ENCODE measurements at places on chromosomes 7 and 10.

DNA sequence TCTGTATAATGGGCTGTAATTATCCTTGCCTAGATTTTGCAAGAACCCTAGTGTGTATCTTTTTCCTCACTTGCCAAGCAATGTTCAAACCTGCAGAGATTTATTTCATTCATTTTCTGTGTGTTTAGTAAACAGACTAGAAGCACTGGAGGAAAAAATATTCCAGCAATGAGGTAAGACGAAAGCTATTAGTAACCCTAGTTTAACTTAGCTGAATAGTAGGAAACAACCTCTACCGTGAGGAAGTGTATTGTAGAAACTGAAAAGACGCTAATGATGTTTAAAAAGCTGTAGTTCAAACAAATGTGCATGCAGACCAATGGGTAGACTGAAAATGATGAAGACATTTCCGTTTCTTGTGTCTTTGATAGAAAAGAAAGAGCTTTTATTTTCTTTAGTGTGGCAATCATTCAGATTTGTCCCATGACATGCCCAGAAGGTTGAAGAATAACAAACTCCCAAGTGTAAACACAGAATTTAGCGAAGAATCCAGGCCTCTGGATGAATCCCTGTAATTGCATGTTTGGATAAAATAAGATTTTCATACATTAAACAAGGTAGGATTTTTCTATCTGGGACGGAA lies 20.7 kb downstream of the CAV1 start:
- DNase-seq: no peak

DNA sequence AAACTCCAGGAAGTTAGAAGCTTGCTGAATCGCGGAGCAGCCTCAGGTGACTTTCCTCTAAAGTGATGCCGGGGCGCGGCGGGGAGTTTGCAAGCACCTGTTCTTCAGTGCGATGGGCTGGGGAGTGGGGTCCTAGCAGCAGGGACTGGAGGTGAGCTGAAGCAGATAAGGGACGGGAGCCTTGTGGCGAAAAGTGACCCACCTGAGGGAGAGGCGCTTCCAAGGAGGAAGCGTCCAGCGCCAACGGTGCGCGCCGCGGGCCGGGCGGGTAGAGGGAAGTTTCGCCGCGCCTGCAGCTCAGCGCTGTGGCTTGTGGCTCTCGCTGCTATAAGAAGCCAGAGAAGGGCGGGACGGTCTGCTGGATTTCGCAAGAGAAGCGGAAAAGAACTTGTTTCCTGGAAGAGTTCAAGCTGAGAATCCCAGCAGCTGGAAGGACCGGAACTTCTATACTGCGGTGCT lies at the start of gene STEAP4:
Gene STEAP4 (minus strand): TSS at position 305 of the 459 bp plus-strand sequence. CDS start 22,625 bp downstream, outside the sequence.
- DNase-seq: no peak

GRCh38 chr7:116332766-116333165 lies 122.4 kb downstream of the TES start:
- no peak for DNase-seq

DNA sequence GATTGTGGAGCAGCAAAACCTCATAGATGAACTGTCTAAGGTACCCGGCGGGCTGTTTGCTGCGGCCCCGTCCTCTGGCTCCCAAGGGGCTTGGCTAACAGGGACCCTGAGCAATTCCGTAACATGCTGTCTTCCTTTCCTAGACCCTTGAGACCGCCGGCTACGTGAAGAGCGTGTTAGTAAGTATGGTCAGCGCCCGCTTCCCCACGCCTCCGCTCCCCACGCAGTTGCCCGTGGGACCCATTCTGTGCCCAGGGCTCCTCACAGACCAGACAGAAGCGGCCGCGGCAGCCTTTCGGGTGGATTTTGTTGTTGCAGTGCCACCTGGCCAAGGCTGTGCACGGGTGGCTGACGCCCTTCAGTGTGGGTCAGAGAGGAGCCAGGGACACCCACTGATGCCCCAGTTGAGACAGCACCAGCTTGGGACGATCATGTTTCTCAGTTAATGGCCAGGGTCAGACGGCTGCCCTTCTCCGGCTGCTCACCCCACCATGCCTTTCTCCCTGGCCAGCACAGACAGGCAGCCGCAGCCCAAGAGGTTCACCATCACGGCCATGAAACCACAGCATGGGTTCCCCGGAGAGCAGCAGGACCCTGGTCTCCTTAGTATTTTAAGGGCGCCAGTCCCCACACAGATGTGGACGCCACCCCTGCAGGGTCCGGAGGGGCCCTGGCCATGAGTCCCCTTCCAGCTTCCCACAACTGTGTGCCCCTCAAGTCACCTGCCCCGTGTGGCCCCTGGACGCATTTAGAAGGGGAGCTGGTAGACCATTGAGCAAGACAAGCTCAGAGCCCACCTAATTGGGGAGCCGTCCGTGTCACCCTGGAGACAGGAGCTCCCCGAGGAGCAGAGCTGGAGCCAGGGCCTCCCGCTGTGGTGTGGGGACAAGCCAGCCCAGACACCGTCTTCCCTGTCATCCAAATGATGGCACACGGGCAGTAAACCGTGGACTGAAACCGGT lies 49.4 kb upstream of the DPYSL4 start:
- peak; percentile 83 for DNase-seq

- DNase-seq: no peak
Observed at GRCh38 chr7:11988186-11988585, 156.2 kb upstream of the THSD7A start.

DNA sequence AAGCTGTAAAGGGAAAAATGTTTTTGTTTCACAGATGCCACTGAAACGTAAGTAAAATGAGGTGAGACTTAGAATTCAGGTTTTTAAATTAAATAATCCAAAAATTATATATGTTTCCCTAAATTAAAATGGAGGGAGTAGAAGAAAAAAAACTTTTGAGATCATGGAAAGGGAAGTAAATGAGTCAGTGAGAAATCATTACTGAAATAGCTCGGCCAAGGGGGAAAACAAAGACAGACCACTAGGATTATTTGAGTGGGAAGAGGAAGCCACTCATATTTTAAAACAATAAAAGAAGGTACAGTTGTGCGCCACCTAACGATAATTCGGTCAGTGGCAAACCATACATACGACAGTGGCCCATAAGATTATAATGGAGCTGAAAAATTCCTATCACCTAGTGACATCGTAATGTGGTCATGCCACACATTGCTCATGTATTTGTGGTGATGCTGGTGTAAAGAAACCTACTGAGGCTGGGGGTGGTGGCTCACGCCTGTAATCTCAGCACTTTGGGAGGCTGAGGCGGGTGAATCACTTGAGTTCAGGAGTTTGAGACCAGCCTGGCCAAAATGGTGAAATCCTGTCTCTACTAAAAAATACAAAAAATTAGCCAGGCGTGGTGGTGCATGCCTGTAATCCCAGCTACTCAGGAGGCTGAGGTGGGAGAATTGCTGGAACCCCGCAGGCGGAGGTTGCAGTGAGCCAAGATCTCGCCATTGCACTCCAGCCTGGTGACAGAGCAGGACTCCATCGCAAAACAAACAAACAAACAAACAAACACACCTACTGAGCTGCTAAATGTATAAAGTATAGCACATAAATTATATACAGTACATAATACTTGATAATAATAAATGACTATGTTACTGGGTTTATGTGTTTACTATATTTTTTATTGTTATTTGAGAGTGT lies 64.7 kb downstream of the MKX start:
- DNase-seq: no peak

DNA sequence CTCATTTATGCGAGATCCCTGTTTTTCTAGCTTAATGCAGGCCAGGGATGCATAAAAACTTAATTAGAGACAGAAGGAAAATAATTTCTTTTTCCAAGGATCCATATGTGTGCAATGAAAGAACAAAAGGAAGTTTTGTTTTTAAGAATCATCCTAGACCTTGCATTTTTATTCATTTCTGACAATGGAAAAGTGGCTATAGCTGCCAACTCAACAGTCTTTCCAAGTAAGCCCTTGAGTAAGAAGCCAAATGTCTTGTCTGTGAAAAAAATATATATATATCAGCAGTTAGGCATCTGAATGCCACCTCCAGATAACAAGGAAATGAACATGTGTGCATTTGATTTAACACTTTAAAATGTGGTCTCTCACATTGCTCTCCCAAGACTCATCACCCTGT lies 1397.6 kb downstream of the GATA3 start:
- DNase-seq: no peak

DNA sequence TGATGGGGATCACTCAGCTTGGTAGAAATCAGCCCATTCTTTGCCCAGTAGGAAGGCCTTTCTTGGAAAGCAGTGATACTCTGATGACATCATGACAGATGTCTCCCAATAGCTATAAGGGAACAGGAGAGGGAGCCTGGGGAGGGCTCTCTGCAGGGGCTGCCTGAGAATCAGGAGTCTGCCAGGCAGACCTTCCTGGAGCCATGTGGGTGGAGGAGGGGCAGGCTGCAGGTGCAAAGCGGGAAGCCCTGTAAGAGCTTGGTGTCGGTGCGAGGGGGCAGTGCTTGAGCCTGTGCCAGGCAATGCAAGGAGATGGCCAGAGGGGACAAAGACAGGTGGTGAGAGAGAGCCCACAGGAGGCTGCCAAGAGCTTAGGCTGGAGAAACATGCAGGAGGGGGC lies 5.0 kb upstream of the TNS3 start:
- DNase-seq: no peak

GRCh38 chr7:121544726-121545125 lies 148.6 kb upstream of the FAM3C start:
- no peak for DNase-seq

DNA sequence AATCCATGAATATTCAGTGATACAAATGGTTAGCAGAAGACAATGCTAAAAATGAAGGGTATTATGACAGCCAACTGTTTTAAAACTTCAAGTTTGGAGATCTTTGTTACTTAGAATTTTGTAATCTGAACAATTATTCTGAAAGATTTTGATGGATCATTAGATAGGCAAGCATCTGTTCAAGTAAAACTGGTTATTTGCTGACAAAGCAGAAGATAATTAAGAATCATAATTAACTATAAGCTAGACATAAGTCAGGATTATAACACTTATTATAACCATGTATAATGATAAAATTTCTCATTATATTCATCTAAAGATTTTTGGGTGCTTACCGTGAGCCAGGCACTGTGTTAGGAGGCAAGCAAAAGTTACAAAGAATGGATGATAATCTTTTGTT lies 1145.1 kb downstream of the CNTNAP2 start:
- DNase-seq: no peak

- DNase-seq: peak; percentile 79
Observed at GRCh38 chr7:99312316-99313203, 13.1 kb upstream of the ARPC1A start.

DNA sequence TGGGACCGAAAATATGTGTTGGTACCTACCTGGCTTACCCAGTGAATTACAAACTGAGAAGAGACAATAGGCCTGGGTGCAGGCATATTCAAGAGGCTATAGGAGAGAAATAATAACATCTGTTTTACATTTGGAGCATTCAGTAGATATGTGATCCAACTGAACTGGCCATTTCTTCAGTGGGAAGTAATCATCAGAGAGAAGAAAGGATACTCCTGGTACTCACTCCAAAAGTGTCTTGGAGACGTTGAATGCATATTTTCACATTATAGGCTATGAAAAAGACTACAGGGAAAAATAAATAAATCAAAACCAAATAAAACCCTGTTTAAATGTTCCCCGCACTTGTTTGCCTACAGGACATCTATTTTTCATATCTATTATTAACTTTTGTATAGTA lies 1680.3 kb downstream of the REEP3 start:
- no peak for DNase-seq

GRCh38 chr10:116364868-116365267 lies 40.6 kb downstream of the CCDC172 start:
- DNase-seq: no peak

DNA sequence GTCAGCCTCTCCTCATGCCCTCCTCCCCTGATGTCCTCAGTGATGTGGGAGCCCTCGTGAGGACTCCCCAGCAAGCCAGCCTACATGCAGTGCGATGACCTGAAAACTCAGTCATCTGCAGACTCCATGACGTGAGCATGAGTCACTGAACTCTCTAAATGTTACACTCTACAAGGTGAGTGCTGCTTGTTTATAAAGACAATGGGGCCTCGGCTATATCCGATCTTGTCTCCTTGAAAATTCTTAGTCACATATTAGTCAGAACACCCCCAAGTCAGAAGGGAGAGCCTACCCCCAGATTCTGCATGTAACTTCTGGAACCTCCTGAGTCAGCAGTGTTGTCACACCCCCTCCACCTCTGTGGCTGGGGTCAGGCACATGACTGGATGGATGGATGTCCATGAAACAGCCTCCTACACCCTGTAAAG lies 673.8 kb downstream of the INHBA start:
- DNase-seq: no peak

- no peak for DNase-seq
Observed at GRCh38 chr7:50216626-50217025, 87.9 kb upstream of the IKZF1 start.

GRCh38 chr7:32330602-32331001 lies 159.6 kb downstream of the LSM5 start:
- no peak for DNase-seq

DNA sequence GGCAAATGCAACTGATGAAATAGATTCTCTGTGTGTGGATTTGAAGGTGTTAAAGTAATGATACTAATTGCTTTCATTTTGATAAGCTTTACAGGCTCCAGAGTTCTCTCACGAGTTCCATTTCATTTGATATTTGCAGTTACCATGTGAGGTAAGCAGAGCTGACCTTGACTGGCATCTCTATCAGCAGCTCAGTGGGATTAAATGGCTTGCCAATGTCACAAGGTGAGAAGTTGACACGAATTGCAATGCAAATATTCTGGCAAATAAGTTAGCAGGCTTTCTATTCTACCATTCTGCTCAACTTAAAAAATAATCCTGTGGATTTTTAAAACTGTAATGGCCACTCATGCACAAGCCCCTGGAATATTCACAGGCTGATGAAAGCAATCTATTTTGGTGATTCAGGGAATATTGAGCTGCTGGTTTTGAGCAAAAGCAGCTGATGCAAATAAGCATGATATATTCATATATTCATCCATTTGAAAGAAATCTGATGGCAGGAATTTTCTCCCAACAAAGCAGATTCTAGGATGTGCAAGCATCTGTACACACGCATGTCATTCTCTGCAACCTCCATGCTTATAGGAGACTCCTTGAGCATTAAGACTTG lies 64.5 kb upstream of the ANKRD1 start:
- no peak for DNase-seq

- no peak for DNase-seq
Observed at GRCh38 chr10:131391936-131392335, 80.4 kb upstream of the TCERG1L start.

GRCh38 chr10:97499561-97500296 lies 1.0 kb downstream of the UBTD1 start:
- no peak for DNase-seq

GRCh38 chr7:11616466-11616865 lies 215.5 kb downstream of the THSD7A start:
- no peak for DNase-seq

GRCh38 chr7:28626624-28627262 lies 214.4 kb downstream of the CREB5 start:
- DNase-seq: no peak

All from mesenteric fat pad (tissue), 1 donor.